ENCODE measurements at places on chromosomes 7 and 10.

GRCh38 chr7:151311294-151311864 lies 30.2 kb upstream of the NUB1 start:
- DNase-seq: peak; percentile 22

DNA sequence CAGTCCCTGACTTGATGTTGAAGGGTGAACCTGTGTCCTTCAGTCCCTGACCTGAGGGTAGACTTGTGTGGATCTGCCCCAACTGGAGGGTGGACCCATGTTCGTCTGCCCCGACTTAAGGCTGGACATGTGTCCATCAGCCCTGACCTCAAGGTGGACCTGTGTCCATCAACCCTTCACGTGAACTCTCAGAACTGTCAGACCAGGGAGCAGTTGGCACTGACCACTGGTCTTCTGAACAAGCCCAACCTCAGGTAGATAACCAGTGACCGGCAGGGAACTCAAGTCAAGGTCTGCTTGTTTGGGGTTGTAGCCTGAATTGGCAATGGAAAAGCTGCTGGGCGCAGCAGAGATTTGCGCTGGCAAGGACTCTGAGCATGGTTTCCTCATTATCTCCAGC lies 96.5 kb downstream of the ADCY1 start:
- no peak for DNase-seq

GRCh38 chr7:90540406-90540805 lies 55.7 kb upstream of the CDK14 start:
- DNase-seq: no peak

GRCh38 chr7:28037220-28038010 lies 143.2 kb downstream of the JAZF1 start:
- peak; percentile 53 for DNase-seq

- DNase-seq: no peak
Measured at GRCh38 chr7:112701456-112701855, 88.7 kb downstream of the TMEM168 start.

GRCh38 chr10:111281516-111281915 lies 204.7 kb downstream of the ADRA2A start:
- no peak for DNase-seq

DNA sequence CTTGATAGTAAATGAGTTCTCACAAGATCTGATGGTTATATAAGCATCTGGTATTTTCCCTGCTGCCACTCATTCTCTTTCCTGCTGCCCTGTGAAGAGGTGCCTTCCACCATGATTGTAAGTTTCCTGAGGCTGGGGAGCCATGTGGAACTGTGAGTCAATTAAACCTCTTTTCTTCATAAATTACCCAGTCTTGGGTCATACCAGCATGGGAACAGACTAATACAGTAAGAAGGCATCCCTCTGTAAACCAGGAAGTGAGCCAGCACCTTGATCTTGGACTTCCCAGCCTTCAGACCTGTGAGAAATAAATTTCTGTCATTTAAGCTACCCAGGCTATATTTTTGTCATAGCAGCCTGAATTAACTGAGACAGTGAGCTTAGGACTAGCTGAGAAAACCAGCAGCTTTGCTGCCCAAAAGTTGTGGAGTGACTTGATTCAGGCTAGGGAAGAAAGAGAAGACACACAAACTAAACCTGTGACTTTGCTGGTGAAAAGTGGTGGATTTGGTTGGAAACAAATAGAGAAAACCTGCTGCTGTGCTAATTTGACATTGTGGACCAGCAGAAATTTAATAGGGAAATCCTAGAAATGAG lies 29.7 kb downstream of the PALS2 start:
- no peak for DNase-seq
